ENCODE measurements at places on chromosomes 7 and 10.

DNA sequence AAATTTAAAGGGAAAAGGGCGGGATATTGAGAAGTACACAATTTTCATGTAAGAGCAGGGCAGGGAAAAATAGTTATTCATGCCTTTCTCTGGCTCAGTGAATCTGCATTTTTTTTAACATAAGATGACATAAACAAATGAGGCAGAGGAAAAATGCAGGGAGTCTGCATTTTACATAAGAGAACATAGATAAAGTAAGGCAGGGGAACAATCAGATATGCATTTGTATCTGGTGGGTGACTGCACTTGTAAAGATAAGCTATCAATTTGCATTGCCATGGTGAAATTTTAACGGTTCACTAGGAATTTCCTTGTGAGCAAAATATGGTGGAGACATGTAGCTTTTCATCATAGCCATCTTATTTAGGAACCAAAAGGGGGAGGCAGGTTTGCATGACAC is 33.5 kb downstream of the ALOX5 start:
- DNase-seq, result no peak

- DNase-seq, result peak; percentile 63
These were observed 67.5 kb downstream of the ATXN7L1 start for GRCh38 chr7:105808703-105809590.

GRCh38 chr7:152860310-152860709 is 100.8 kb downstream of the ACTR3B start:
- DNase-seq, result no peak

GRCh38 chr7:21076054-21076453 is 289.4 kb upstream of the SP8 start:
- DNase-seq, result no peak

DNA sequence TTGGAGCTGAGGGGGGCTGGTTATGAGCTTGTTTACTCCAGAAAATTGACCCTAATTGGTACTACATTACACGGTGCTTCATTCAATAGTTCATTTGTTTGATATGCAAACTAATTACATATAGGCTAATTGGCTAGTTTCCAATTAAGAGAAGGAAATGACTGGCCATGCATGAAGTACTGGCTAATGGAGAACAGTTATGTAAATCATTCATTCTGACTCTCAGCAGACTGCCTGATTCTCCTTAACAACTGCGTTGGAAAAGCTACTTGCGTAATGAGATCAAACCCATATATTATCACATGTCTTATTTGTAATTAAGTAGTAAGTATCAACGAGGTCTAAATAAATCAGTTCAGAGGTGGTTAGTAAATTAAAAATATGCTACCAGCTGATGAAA is 81.8 kb upstream of the CTTNBP2 start:
- DNase-seq, result no peak

DNA sequence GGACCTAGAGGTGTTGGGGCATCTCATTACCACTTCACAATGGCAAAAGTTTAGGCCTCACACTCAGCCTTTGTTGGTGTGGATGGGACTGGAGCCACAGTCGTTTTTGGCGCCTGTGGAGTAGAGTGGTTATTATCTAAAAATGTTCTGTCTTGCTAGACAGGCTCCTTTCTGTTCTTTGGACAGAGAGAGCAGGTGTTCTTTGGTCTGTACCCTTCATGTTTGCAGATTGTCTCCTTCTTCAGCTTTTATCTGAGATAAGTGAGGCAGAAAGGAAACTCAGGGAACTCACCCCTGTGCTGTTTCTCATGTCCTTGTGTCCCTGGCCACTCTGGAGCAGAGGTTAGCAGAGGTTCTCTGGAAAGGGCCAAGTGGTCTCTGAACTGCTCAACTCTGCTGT is 103.7 kb downstream of the CCNY start:
- DNase-seq, result no peak

Measured in activated CD8-positive, alpha-beta memory T cell treated with anti-CD3 and anti-CD28 coated beads for 4 hours (primary cell).